ENCODE measurements at places on chromosomes 12 and 14. TPM values are rescaled to one million over a fixed set of nuclear protein-coding genes. Genes with fewer than 3 reads are reported as not detected.

Gene SLC4A8
- total RNA-seq = 5.2 TPM

- DNase-seq = peak; percentile 79
- H3K27ac ChIP-seq = peak overlapping the region; percentile 90
- no peak overlapping the region for H3K4me3 ChIP-seq
- H3K27me3 ChIP-seq = no peaks in the 10 kb centered on the region
These were observed 138.7 kb downstream of the TTC7B start for GRCh38 chr14:90677484-90678050.

- H3K4me1 ChIP-seq = no peaks in the 10 kb centered on the region
- H3K27ac ChIP-seq = no peak overlapping the region
- no peaks in the 10 kb centered on the region for H3K36me3 ChIP-seq
- H3K4me3 ChIP-seq = no peak overlapping the region
- no peak for DNase-seq
These were observed 75.4 kb downstream of the FUT8 start for GRCh38 chr14:65487783-65488494.

- no peaks in the 10 kb centered on the region for H3K4me1 ChIP-seq
- no peak overlapping the region for H3K27ac ChIP-seq
- H3K27me3 ChIP-seq = no peaks in the 10 kb centered on the region
- no peak overlapping the region for H3K4me3 ChIP-seq
These were observed 798.8 kb downstream of the SLC16A7 start for GRCh38 chr12:60394665-60395064.

DNA sequence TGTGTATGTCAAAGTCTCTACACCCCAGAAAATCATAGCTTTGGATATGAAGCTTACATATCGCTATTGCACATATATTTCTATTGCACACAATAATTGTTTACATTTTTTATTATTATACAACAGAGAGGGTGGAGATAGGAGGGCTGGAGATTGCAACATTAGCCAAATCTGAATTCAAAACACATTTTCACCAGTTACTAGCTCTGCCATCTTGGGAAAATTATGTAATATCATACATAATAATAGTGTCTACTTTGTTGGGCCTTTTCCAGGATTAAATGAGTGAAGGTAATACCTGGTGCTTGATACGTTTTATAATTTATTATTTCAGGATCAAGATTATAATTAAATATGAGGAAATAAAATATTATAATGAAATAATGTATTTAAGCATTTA is 507.4 kb upstream of the TBX3 start:
- no peaks in the 10 kb centered on the region for H3K27me3 ChIP-seq
- H3K27ac ChIP-seq = no peak overlapping the region
- no peak overlapping the region for H3K4me3 ChIP-seq
- H3K4me1 ChIP-seq = no peaks in the 10 kb centered on the region
- DNase-seq = no peak

DNA sequence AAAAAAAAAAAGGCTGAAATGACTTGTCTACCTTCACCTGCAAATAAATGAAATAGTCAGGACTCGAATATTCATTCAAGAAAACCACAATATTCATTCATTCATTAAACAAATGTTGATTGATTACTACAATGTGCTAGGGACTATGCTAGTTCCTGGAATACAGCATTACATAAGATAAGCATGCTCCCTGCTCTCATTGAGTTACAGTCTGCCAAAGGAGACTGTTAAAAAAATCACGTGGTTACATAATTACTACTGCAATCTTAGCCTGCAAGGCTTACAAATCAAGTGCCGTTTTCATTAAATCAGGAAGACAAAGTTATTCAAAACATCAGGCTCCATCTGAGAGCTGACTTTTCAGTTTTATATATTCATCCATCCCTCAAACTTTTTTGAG is 70.4 kb upstream of the RIC8B start:
- H3K4me3 ChIP-seq = no peak overlapping the region
- H3K27me3 ChIP-seq = peaks cover 8% of the 10 kb centered on the region
- H3K4me1 ChIP-seq = no peaks in the 10 kb centered on the region
- no peak overlapping the region for H3K27ac ChIP-seq
- H3K36me3 ChIP-seq = no peaks in the 10 kb centered on the region
- no peak for DNase-seq

Gene MMP14
- 156 TPM for total RNA-seq

Gene RNF212B
- total RNA-seq = not detected

GRCh38 chr14:78974691-78975090 is 804.5 kb downstream of the NRXN3 start:
- no peaks in the 10 kb centered on the region for H3K27me3 ChIP-seq
- H3K36me3 ChIP-seq = no peaks in the 10 kb centered on the region
- no peak overlapping the region for H3K27ac ChIP-seq
- H3K4me3 ChIP-seq = no peak overlapping the region
- DNase-seq = peak; percentile 82

Gene DENR
- 32.2 TPM for total RNA-seq

DNA sequence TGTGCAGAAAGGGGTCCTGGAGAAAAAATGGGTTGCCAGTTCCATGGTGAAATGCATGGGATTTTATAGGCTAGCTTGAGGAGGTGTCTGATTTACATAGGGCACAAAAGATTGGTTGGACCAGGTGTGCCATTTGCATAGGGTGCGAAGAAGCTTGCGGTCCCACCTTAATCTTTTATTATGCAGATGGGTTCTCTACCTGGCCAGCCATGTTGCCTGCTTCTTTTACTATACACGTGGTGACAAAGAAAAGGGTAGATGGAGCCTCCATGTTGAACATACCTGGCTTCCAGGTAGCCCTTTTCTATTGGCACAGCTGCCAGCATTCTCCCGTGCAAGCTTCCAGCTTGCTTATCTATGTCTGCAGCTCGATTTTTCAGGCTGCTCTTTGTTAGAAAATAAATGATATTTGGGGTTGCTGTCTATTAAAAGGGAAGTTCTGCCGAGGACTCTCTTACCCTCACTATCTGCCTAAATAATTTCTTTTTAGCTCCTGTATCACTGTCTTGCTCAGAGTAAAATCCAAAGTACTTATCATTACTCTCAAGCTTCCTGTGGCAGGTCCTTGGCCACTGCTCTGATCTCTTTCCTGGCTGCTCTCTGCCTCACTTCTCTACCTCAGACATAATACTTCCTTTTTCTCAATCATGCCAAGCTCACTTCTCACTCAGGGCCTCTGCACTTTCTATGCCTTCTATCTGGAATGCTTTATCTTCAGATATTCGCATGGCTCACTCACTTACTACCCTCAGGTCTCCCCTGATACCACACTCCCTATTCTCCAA is 216.0 kb upstream of the DAAM1 start:
- H3K4me3 ChIP-seq = no peak overlapping the region
- no peaks in the 10 kb centered on the region for H3K36me3 ChIP-seq
- no peak overlapping the region for H3K27ac ChIP-seq

DNA sequence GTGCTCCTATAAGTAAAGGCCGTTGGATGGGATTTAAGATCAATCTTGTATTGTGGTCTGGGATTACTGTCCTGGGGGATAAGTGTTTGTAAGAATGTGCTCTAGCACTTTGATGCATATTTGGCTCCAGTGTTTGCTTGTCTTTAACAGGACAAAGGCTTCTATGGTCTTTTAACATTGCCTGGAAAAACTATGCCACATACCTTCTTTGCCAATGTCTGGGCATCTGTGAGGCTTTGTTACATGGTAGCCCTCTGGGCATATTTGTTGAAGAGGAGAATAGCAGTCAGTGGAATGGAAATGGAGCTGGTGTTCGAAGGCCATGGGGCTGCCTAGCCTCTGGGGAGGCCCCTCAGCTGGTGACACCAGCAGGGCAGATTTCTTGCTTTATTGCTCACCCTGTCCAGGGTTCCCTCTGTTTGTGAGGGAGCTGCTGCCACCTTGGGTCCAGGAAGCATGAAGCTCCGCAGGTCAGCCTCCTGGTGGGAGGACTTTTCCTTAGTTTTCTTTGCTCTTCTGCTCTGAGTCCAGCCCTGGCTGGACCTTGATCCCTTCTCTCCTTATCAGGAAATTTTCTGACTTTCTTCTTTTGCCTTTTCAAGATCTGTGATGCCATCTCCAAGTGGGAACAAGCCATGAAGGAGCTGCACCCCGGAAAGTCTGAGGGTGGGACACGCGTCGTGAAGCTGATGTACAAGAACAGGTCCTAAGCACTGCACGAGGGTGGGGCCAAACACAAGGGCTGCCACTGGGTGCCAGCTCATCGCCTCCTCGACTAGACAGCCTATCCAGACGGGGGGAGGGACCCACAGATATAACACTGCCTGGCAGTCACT is 19.5 kb downstream of the PIGH start:
- no peaks in the 10 kb centered on the region for H3K4me1 ChIP-seq
- H3K27ac ChIP-seq = no peak overlapping the region
- peaks cover 4% of the 10 kb centered on the region for H3K27me3 ChIP-seq
- H3K4me3 ChIP-seq = no peak overlapping the region

- H3K27ac ChIP-seq = no peak overlapping the region
- DNase-seq = no peak
- no peaks in the 10 kb centered on the region for H3K4me1 ChIP-seq
- H3K4me3 ChIP-seq = no peak overlapping the region
- H3K36me3 ChIP-seq = no peaks in the 10 kb centered on the region
These were observed 313.1 kb downstream of the SLC6A15 start for GRCh38 chr12:84599539-84599938.

Gene TRAF3
- 25.3 TPM for total RNA-seq

Data from IMR-90 (cell line).